ENCODE measurements at places on chromosomes 2 and 18.

DNA sequence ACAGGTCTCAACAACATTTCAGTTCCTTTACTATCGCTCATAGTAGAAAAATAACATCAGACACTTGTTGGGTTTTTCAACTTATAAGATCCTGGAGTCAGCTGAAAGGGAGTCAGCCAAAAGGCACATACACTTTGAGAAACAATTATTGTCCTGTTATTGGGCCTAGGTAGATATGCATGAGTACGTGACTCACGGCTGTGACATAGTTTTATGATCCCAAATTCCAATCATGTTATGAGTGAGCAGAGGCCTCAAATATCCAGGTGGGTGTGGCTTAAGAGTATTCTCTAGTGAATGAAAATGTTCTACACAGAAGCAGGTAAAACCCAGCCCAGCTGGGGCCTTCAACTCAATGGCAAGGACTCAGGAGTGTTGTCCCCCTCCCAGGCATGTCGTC is 27.2 kb downstream of the SERPINB8 start:
- DNase-seq, result no peak

DNA sequence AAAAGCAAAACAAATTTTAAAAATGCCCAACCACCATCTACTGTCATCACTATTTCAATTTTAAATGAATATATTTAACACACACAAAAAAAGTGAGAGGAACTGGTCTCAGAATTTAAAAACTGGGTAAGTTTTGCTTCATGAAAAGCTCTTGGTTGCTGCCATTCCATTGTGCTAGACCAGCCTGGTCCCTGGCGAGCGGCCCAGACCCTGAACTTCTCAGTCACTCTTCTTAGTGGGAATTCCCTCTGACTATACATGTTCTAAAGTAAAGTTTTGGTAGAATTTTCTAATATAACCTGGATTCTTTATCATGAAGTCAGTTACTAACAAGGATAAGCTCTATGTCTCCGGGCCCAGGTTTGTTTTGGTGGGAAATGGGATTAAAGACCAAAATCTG is 34.8 kb upstream of the TMEM177 start:
- DNase-seq, result no peak

DNA sequence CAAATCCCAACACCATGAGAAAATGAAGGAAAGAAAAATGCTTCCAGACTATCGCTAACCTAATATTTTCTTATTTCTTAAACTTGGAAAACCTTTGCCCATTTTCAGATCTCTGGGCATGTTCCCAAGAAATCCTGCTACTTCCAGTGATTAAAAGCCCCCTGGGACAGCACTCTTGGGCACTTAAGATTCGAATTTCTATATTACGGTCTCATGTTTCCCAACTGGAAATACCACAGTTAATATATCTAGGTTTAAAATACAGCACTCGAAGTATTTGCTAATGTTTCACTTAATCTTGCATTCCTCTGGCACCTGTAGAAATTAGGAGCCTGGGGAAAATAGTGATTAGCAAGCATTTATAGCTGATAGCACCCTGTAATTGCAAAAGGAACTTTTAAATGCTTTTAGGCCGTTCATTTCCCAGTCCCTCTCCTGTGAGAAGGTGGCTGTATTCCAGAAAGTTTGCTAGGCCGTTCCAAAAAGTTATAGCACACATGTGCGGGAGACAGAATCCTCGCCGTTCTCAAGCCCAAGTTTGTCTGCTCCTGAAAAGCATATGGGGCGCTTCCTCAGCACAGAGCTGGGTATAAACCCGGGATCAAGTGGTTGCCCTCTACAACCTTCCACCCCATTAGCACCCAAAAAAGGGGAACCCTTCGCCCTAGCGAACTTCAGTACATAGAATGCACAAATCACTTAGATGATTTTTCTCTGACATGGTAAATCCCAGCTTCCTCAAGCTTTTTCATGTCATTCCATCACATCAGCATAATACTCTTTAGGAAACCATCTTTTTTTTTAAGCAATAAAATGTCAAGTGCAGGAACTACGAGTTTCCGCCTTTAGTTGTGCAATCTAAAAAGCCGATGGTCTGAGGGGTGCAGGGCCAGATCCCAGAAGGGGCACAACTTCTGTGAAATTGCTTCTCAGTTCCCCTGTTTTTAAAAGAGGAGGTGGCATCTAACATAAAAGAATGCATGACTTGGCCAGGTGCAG is 60.6 kb downstream of the DIPK1C start:
- no peak for DNase-seq

DNA sequence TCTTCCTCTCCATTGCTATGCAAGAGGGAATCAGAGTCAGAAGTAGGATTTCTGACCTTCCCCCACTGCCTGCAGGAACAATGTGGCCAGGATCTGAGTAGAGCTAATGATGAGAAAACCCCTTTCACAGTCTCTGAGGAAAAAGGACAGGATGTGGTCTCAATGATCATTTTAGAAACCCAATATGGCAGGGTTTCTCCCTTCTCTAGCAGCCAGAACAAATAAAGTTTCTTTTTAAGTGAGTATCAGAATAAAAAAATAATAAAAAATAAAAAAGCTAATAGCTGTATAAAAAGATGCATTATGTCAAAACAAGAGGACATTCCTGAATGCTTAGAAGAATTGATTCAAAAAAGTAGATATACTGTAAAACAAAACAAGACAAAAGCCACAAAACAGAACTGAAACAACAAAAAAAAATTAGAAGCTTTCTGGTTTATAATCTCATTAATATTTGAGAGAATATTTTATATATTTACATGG is 1124.9 kb upstream of the ZEB2 start:
- DNase-seq, result no peak

DNA sequence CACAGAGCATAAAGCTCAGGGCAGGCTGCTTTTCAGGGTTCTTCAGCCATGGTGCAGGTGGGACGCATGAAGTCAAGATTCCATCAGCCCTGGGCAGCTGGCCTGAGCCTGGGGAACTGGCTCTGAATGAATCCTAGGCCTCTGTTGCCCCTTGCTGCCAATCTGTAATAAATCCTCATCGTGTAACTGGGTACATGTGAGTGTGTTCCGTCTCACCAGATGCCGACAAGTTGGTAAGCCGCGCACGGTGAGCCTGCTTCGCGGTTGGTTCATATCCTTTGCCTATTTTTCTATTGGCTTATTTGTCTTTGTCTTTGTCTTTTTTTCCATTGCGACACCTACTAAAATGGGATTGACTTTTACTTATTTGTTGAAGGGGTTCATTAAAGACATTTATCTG is 27.7 kb downstream of the B3GNT7 start:
- DNase-seq, result no peak

- DNase-seq, result no peak
Observed at GRCh38 chr2:200454927-200455801, 54.7 kb downstream of the KCTD18 start.

- no peak for DNase-seq
Observed at GRCh38 chr2:59662127-59662861, 891.2 kb downstream of the BCL11A start.

DNA sequence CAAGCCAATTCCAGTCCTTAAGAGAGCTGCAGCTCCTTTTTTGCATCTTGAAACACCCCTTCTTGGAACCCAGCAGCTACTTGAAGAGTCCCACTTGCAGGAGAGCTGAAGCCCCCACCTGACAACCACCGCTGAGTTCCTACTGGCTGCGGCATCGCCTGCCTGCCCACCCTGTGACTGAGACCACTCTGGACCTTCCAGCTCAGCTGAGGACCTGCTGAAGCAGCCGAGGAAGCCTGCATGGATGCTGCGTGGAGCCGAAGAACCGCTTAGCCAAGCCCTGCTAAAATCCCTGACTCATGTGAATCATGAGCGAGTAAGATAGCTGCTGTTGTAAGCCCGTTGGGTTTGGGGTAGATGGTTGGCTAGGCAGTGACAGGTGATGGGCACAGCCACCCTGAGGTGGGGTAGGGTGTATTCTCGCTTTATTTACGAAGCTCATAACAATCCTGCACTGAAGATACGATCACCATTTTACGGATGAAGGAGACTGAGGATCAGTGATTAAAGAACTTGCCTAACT is 78.4 kb downstream of the INHBB start:
- no peak for DNase-seq

DNA sequence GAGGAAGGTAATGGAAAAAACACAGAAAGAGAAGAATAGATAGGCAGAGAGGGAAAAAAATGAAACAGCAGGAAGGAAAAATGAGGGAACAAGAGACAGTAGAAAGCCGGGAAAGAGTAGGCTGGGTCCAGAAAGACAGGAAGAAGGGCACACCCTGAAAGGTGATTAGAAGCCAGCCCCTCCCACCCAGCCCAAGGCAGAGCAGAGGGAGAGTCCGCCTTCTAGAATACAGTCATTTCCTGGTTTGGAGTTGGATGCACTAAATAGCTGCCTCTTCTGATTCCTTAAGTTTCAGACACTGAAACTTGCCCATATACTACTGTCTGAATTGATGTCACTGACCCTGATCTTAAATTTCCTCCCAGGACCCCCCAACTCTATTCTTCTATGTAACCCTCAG is 17.9 kb upstream of the DSG3 start:
- DNase-seq, result no peak

GRCh38 chr18:52499016-52499415 is 159.0 kb downstream of the DCC start:
- DNase-seq, result no peak

GRCh38 chr2:85291425-85292023 is 36.3 kb downstream of the TGOLN2 start:
- DNase-seq, result no peak

DNA sequence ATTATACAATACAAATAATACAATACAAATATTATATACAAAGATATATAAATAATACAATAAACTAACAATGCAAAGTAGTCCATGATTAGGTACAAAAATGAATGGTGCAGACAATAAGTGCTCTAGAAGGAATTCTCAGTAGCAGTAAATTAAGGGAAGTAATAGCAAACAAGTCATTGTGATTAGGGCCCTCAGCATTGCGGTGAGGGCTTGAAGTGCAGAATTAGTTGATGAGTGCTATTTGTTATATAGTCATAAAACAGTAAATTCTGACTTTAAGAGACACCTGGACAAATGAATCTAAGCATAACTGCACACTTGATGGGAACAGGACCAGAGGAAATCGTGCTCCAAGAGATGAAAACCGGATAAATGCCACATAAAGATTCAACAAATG is 74.9 kb downstream of the ANKRD44 start:
- no peak for DNase-seq
